Body of pancreas (tissue), 4 donors: ENCODE measurements at places on chromosomes 1 and 21. TPM values are rescaled to one million over a fixed set of nuclear protein-coding genes. Genes with fewer than 3 reads are reported as not detected.

The HSD3B2 gene
- not detected for total RNA-seq

- DNase-seq, result no peak
These were observed 110.3 kb upstream of the TNR start for GRCh38 chr1:175853681-175854080.

The SPRR2F gene
- not detected for total RNA-seq

- no peak for DNase-seq
These were observed 3.3 kb downstream of the SLAMF8 start for GRCh38 chr1:159829822-159830465.

- no peak for DNase-seq
These were observed 1496.5 kb downstream of the PLA2G4A start for GRCh38 chr1:188325211-188325610.

- DNase-seq, result no peak
These were observed 556.3 kb downstream of the LTN1 start for GRCh38 chr21:28436286-28436932.

The ZBTB8A gene
- 3.0 TPM for total RNA-seq

- no peak for DNase-seq
These were observed 336.5 kb upstream of the ADGRL2 start for GRCh38 chr1:81463936-81464837.

GRCh38 chr1:119276558-119276957 lies 92.0 kb upstream of the HAO2 start:
- DNase-seq, result no peak

DNA sequence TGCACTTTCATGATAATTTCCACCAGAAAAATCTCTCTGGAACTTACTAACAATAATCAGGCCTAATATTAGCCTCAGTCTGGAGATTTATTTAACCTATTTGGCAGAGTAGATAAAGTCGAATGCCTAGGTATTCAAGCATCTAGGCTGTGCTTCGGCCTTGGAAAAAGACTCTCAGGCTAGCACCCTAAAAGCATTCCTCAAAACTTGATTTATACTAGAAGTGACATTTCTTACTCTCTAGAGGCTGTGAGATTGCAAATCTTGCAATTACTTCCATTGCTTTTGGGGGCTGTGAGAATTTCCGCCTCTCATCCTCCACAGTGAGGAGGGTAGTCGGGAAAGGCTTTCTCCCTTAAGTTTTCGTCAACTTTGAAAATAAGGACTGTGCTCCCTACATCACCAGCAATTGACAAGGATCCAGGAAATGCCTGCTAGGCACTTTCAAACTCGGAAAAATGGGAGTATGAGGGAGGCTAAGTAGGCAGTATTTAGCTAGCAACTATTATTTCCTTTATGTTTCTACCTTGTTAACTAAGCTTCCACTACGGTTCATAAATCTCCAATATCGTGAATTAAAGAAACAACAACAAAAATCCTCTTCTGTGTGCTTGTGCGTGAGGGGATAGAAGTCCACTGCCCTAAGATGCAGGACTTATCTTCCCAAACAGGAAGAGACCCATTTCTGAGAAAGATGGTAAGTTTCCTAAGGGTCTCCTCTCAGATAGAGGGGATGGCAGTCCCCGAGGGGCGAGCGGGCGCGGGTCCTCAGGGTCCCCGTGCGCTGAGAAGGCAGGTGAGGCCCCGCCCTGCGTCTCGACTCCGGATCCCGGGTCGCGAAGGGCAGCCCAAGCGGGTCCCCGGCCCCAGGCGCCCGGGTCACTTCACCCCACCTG lies 1.1 kb upstream of the LMO4 start:
- no peak for DNase-seq

The SLAMF6 gene
- 0.99 TPM for total RNA-seq

The BGLAP gene
- total RNA-seq, result not detected

DNA sequence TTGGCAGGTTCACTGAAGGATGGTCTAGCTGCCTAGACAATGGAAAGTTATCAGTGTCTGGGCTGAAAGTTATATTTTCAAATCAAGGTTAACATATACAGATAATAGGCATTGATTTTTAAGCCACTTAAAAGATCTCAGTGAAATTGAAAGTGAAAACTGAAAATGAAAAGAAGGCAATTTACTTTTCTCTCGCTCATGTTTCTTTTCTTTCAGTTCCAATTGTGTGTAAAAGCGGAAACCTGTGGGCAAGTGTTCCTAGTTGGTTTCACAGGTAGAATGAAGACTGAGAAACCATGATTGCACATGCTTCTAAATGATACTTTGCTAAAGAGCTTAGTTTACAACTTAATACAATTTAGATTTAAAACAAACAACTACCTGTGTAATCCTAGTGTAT lies 383.7 kb downstream of the ZP4 start:
- DNase-seq, result no peak

GRCh38 chr1:216898801-216899200 lies 175.6 kb upstream of the ESRRG start:
- DNase-seq, result no peak

GRCh38 chr1:21624571-21625389 lies 44.4 kb downstream of the RAP1GAP start:
- peak; percentile 61 for DNase-seq
